ENCODE measurements at places on chromosomes 6 and 20.

- no peak for DNase-seq
Observed at GRCh38 chr20:63127700-63128364, 88.1 kb downstream of the YTHDF1 start.

- no peak for DNase-seq
Observed at GRCh38 chr6:107849325-107849724, 25.2 kb upstream of the SCML4 start.

- DNase-seq: no peak
Observed at GRCh38 chr20:64140956-64141355, 23.3 kb upstream of the MYT1 start.

DNA sequence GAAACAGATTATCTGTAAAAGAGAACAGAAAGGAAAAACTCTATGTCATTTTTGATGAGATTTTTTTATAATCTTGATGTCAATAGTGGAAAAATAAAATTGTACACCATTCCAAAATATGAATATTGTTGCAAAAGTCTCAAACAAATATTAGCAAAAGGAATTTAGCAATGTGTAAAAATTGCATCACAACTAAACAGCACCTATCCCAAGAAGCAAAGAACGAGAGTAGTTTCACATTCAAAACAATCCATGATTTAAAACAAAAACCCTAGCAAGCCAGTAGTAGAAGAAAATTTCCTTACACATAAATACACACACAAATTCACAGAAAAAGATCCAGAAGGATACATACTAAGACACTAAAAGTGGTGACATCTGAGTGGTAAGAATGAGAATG lies 38.4 kb downstream of the LCA5 start:
- DNase-seq: no peak

DNA sequence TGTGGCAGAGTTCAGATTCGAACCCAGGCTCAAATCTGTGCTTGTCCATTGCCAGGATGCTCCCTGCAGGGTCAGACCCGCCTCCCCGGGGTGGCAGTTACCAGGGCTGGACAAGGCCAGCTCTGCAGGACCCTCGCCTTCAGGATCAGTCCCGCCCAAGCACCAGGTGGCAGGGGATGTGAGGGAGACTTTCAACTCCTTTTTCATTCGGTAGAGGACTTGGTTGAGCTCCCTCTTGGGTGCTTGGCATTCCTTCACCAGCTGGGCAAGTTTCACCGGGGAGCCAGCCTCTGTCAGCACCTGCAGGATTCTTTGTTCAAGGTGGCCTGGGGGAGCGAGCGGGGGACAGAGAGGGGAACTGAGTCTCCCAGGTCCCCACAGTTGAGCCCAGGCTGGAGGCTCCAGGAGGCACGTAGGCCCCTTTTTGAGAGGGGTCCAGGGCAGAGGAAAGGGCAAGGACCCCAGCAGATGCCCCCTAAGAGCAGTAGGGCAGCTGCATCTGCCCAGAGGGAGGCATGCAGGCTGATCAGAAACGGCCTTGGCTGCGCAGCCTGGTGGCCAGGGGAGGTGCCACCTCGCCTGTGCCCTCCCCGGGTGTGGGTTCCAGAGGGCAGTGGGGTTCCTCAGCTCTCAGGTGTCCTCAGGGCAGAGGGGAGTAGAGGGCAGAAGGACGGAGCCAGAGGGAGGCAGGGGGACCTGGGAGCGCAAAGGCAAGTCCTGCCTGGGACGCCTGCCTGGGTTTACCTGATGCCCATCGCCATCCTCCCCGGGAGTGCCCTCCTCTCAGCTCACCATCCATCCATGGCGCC lies 3.9 kb downstream of the ZBP1 start:
- no peak for DNase-seq

GRCh38 chr6:166305562-166306117 lies 2.6 kb downstream of the PRR18 start:
- DNase-seq: no peak

- no peak for DNase-seq
Observed at GRCh38 chr20:36728986-36729385, 16.9 kb downstream of the NDRG3 start.

DNA sequence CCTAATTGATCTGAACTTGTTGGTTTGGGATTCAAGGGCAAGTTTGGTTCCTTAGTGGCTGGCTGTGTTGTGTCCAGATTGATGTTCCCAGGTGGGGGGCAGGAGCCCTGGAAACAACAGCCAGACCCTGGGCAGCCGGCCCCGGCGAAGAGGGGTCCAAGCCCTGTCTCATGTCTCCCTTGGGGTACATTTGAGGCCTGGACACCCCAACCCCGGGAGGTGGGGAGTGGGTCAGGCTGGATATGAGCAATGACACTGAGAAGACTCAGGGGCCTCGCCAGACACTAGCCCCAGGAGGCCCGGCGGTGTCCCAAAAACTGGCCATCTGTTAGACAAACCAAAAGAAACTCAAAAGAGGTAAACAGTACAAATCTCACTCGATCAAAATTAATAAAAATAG lies 79.6 kb downstream of the YTHDF1 start:
- DNase-seq: no peak

- no peak for DNase-seq
Observed at GRCh38 chr6:113690281-113691259, 166.6 kb upstream of the MARCKS start.

DNA sequence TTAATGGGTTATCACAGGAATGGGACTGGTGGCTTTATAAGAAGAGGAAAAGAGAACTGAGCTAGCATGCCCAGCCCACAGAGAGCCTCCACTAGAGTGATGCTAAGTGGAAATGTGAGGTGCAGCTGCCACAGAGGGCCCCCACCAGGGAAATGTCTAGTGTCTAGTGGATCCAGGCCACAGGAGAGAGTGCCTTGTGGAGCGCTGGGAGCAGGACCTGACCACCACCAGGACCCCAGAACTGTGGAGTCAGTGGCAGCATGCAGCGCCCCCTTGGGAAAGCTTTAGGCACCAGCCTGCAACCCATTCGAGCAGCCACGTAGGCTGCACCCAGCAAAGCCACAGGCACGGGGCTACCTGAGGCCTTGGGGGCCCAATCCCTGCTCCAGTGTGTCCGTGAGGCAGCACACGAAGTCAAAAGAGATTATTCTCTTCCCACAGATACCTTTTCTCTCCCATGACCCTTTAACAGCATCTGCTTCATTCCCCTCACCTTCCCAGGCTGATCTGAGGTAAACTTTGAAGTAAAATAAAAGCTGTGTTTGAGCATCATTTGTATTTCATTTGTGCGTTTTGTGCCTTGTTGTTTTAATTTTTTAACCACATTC lies 4.4 kb downstream of the HLA-E start:
- no peak for DNase-seq

GRCh38 chr20:49766979-49767521 lies 45.6 kb upstream of the SLC9A8 start:
- DNase-seq: no peak

- no peak for DNase-seq
Observed at GRCh38 chr6:56582236-56582635, 60.5 kb downstream of the DST start.

DNA sequence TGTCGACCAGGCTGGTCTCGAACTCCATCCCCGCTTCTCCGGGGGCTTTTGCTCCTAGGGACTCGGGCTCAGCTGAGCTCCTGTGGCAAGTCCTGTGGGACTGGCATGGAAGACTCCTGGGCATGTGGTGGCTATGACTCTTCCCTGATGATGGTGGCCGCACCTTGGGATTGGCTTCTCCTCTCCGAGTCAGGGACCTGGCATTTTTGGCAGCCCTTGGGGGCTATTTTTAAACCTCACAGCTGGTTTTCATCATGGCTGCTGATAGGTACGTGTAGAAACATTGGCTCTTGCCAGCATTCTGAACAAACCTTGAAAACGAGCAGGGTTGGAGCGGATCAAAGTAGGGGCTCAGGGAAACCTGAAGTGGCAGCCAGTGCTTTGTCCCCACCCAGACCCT lies 54.1 kb downstream of the RBM38 start:
- no peak for DNase-seq

GRCh38 chr6:149084808-149085556 lies 232.5 kb upstream of the TAB2 start:
- no peak for DNase-seq
